ENCODE measurements at places on chromosomes 1 and 21. TPM values are rescaled to one million over a fixed set of nuclear protein-coding genes. Genes with fewer than 3 reads are reported as not detected.

SLC22A15 gene
- total RNA-seq, result not detected

ZBTB18 gene
- total RNA-seq, result 10.7 TPM

OPRD1 gene
- 0.03 TPM for total RNA-seq

USH2A gene
- total RNA-seq, result not detected

DCST1 gene
- 0.05 TPM for total RNA-seq

ALX3 gene
- total RNA-seq, result not detected

E2F2 gene
- total RNA-seq, result 4.7 TPM

ATF3 gene
- 105 TPM for total RNA-seq

TAF13 gene
- 15.2 TPM for total RNA-seq

CD1E gene
- not detected for total RNA-seq

BARHL2 gene
- total RNA-seq, result not detected

NOTCH2NLA gene
- 32.7 TPM for total RNA-seq

PTPN22 gene
- total RNA-seq, result not detected

KRTAP19-5 gene
- not detected for total RNA-seq
